ENCODE measurements at places on chromosomes 6 and 20.

DNA sequence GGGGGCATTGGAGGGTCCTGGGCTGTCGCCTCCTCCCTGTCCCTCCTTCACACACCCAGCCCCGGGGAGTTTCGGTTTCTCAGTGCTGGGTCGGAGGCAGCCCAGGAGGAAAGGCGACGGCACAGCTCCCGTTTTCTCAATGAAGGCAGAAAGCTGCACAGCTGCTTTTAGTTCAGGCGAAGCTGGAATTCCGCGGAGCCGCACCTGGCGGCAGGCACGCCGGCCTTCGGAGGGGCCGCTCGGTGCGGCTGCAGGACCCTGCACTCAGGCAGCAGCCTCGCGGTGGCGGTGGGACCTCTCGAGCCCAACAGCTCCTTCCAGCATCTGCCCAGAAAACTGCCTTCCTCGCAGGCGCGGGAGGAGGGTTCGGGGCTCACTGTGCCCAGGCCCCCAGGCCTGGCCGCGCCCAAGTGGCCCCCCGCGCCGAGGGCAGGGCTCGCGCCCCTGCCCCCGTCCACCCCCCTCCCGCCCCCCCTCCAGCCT is 4.6 kb downstream of the FOXQ1 start:
- no peak for DNase-seq

DNA sequence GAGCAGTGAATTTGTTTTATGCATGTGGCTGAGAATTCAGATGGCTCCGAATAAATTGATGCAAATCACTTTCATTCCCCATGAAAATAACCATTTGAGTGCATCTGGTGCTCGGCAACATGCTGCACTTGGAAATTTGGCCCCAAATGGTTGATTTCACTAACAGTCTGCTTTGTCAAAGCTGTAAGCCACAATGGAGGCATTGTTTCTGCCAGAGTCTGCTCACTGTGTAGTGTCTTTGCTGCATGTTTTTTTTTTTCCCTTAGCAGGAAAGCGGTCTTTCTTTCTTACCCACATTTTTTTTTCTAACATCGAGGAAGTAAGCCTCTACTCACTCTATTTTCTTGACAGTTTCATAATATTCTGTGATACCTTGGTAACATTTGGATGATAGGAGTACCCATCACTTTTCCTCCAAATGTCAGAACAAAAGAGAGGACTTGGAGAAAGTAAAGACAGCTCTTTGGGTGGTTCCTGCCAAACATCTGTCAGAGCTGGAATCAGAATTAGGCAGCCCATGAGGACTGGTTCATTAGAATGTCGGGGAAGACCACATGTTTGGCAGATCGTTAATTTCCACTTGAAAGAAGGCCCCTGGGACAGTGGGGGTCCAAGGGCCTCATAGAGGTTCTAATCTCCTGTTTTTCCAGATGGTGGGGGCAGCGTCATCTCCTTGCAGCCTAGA is 149.5 kb downstream of the DOK5 start:
- DNase-seq = no peak

DNA sequence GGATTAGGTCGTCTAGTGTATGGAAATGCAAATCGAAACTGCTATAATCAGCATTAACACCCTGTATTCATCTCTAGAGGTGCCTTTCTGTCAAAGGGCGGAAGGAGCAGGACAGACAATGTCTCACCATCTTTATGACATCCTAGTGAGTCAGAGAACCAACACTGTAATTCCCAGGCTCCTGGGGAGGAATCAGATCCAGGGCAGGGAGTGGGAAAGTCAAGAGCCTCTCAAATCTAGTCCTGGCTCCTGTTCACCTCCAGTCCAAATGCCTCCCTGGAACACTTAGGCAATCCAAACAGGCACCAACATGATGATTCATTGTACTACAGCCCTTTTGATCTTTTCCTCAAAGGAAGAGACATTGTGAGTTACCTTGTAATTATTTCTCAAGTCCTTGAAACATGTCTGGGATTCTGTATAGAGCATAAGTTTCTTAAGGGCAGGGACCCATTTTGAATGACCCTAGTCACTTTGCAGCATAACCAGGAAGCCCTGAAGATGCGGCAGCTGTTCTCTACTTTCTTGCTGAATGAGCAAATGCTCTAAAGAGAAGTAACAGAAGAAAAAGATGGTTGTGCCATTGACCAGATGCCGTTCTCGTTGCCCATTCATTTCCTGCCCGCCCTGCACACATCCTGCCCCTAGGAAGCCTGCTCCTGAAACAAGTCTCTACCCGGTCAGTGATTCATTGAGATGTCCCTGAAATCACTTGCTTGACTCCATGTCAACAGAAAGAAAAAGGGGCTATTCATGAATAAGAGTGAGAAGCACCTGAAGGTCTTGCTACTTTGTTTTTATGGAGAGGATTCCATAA is 112.8 kb upstream of the JARID2 start:
- peak; percentile 53 for DNase-seq

DNA sequence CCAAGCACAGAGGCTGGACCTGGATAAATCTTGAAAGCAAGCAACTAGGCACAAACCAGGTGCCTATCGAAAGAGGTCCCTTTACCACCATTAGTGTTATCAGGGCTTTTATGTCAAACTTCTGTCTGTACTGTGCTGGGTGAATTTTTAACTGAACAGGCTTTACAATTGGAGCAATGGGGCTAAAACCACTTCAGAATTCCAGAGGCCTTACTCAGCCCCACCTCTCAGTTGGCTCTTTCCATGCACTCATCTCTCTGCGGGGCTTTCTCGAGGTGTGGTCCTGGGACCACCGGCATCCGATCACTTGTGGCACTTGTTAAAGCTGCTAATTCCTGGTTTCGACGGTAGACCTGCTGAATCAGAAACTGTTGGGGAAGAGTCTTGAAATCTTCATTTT is 232.5 kb downstream of the SOX4 start:
- no peak for DNase-seq

GRCh38 chr20:56382696-56383095 is 9.3 kb downstream of the AURKA start:
- no peak for DNase-seq

DNA sequence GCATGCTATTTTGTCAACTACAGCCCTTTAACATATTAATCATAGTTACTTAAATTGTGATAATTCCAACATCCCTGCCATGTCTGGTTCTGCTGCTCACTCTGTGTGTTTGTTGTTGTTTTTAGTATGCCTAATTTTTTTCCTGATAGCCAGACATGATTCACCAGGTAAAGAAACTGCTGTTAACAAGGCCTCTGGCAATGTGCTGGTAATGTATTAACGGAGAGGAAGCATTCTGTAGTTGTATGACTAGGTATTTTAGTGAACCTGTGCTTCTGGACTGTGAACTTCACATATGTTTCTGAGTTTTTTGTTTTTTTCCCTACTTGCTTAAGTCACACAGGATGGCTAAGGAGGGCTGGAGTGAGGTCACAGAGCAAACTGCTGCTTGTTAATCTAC is 4.8 kb downstream of the DYNLT2 start:
- DNase-seq = no peak

- DNase-seq = peak; percentile 58
Measured at GRCh38 chr20:49916146-49917002, 1.0 kb upstream of the SPATA2 start.

DNA sequence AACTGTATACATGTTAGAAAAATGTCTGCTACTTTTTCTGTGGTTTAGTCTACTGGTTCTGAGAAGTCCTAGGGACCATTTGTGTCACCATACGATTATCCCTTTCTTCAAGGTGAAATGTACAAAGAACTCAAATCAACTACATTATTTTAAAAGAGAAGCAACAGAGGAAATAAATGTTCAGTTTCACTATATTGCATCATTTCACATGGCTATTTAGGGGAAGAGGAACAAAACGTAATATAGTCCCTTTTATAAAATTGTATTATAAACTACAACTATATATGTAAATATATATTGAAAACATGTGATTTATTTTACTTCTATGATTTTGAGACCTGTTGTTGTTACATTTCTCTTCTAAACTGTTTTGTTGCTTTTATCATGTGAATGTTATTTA is 1308.0 kb downstream of the EPHA7 start:
- DNase-seq = no peak
